AG09319 (cell line): ENCODE measurements at places on chromosomes 6 and 20.

DNA sequence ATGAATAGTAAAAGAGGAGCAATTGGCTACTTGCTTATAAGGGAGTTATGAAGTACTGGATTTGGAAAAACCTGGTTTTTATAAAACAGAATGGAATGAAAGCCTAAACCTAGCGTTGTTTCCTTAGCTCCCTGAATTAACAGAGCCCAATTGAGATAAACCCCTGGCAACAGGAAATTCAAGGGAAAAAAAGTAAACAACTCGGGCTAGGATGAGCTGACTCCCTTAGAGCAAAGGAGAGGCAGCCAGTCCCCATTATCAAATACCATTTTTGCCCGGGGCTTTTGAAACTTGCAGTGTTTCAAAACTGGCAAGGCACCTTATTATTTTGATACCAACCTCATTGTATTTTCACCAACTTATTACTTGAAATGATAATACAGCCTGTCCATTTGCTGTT lies 587.5 kb downstream of the CD109 start:
- DNase-seq: no peak

GRCh38 chr6:154615483-154616025 lies 105.1 kb upstream of the CNKSR3 start:
- no peak for DNase-seq

- no peak for DNase-seq
These were observed 8.0 kb downstream of the DNPH1 start for GRCh38 chr6:43221046-43221972.

DNA sequence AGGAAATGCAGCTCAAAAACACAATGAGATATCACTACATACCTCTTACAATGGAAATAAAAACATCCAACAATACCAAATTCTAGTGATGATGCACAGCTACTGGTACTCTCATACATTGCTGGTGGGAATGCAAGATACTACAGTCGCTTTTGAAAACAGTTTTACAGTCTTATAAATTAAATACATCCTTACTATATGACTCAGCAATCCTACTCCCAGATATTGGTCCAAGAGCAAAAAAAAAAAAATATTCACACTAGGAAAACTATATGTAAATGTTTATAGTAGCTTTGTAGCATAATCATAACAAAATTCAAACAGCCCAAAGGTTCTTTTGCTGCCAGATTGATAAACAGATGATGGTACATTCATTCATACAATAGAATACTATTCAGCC lies 217.4 kb upstream of the FAM83B start:
- no peak for DNase-seq

DNA sequence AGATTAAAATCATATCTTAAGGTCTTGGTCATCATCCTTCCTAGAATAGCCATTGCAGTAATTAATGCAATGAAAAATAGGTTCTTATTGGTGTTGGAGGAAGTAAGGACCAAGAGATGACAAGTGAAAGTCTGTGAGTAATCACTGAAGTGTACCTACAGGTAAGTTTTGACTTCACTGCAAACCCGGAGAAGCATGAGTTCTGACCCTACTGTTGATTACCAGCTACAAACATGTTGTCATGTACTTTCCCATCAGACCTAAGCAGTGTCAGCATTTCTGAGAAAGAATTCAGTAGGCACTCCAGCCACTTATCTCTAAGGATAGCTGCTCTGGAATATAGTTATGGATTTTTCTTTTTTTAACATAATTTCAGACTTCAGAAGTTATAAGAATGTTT lies 280.9 kb downstream of the ZFAND3 start:
- no peak for DNase-seq

- DNase-seq: peak; percentile 37
These were observed 368.9 kb downstream of the LAMA2 start for GRCh38 chr6:129251669-129252376.

- no peak for DNase-seq
These were observed 267.6 kb upstream of the TSHZ2 start for GRCh38 chr20:52704553-52704952.

- DNase-seq: no peak
These were observed 6.9 kb upstream of the HELZ2 start for GRCh38 chr20:63580796-63581461.

DNA sequence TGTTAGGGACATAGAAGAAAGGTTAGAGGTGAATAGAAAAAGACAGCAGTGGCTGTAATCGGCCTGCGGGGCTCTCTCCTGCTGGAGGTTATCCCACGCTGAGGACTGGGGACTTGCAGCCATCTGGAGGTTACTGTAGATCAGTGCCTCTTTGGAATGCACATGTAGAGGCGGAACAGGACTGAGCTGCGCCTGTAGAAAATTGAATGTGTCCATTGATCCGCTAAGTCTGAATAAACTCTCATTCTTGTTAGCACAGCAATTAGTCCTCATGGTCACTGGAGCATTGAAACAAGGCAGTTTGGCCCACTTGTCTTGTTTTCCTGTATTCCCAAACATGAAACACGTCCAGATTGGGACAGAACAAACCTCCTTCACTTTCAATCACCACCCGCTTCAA lies 46.3 kb upstream of the F13A1 start:
- DNase-seq: no peak

DNA sequence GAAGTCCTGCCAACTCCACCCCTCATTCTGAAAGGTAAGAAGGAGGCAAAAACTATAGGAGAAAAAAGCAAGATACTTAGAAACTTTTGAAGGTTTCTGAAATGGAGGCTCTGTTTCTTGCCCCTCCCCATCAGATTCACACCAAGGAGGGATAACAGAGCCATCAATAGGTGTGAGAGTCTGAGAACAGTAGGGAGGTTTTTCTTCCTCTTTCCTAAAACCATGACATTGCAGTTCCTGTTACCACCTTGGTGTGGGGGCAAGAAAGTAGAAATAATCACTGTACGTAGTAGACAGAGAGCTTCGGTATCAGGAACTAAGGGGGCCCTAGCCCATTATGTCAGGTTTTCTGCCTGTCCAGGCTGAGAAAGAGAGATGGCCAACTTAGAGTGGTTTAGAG lies 333.3 kb upstream of the SYNCRIP start:
- no peak for DNase-seq

DNA sequence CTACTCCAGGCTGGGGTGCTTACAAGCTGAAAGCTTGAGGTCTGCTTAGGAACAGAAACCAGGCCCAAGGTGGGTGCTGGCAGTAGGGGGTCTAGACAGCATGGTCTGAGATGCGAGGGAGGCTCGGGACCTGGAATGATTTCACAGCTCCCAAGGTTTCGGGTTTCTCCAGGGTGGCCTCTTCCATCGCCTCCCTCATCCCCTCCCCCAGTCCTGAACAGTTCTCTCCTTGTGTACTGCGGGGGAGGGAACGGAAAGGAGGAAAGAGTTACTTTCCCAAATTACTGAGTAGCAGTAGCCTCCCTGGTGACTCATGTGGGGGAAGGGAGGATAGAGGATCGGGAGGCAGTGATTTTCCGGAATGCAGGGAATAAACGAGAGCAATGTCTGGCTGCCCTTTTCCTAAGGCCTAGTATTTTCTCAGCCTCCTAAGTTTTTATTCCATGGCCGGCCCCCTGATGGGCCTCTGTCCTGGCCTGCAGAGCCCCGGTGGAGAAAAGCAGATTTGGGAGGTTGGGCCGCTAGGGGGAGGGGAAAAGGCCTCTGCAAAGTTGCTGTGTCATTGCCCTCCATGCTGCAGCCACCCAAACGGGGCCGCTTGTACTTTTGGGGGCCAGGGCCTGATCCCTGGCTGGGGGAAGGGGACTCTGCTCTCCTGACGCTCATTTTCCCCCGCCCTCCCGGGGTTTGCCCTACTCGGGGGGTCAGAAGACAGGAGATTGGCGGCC lies 1.5 kb downstream of the BRD2 start:
- peak; percentile 94 for DNase-seq

DNA sequence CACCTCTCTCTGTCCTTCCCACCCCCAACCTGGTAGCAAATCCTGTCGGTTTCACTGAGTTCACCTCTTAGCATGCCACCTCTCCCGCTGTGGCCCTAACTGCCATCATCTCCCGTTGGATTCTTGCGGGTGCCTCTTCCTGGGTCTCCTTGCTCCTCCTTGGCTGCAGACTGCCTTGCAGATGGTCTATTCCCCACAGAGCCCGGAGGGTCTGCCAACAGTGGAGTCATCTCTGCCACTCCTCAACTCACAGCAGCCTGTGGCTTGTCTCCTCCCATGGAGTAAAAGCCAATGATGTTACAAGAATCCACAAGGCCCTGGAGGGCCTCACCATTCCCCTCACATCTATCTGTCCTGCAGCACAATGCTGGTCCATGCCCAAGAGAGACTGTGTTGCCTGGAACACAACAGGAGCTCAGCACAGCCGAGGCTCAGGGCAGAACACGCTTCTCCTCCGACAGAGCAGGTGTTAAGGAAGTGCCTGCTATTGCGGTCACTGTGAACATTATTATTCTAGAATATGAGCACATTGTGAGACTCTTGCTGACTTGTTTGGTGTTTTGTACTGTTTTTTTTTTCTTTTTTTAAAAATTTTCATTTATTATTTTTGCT lies 241.8 kb upstream of the SULF2 start:
- no peak for DNase-seq

GRCh38 chr6:108118359-108118724 lies 43.8 kb upstream of the OSTM1 start:
- DNase-seq: no peak

- no peak for DNase-seq
These were observed 497.9 kb upstream of the JARID2 start for GRCh38 chr6:14747881-14748520.

DNA sequence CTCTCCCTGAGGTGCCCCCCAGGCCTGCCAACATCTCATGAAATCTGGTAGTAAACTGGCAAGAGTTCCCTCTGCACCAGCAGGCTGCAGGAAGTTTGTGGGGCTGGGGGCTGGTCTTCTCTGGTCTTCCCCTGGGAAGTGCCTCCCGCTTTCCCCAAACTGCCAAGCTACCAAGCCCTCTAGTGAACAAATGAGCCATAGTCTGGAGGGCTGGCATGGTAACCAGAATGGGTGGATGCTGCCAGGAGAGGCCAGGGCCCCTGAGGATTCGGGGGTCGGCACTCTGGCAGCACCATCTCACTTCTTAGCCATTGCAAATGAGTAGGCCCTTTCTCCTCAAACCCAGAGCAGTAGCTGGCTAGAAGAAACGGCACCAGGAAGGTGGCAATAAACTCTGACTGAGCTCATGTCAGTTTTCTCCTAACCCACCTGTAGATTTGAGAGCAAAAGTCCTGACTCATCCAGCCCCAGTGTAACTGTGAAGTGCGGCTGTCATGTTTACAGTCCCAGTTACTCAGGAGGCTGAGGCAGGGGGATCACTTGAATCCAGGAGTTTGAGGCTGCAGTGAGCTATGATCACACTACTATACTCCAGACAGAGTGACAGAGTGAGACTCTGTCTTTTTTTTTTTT lies 35.9 kb downstream of the ZC3H12D start:
- no peak for DNase-seq

GRCh38 chr6:1063671-1064355 lies 248.1 kb upstream of the FOXQ1 start:
- DNase-seq: no peak

GRCh38 chr6:71889366-71889765 lies 3.0 kb downstream of the RIMS1 start:
- DNase-seq: no peak

DNA sequence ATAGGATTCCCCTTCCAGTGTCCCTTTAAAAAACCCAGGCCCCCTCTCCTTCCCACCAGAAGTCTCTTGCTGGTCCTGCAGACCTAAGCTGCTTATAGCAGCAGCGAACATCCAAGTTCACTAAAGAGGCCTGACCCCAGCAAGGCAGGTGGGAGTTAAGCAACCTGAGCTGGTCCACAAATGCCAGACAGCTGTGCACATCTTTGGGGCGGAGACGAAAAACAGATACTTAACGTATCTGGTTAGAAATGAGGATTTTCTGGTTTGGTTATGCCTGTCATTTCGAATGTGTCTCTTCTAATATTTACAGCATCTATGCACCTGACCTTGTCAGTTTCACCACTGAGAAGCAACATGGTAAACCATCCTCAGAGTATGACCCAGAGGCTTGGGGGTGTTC lies 87.8 kb downstream of the SLC2A10 start:
- DNase-seq: no peak

- no peak for DNase-seq
These were observed 89.2 kb upstream of the BACH2 start for GRCh38 chr6:90385759-90386313.

GRCh38 chr20:39133201-39133600 lies 171.1 kb downstream of the DHX35 start:
- DNase-seq: no peak

DNA sequence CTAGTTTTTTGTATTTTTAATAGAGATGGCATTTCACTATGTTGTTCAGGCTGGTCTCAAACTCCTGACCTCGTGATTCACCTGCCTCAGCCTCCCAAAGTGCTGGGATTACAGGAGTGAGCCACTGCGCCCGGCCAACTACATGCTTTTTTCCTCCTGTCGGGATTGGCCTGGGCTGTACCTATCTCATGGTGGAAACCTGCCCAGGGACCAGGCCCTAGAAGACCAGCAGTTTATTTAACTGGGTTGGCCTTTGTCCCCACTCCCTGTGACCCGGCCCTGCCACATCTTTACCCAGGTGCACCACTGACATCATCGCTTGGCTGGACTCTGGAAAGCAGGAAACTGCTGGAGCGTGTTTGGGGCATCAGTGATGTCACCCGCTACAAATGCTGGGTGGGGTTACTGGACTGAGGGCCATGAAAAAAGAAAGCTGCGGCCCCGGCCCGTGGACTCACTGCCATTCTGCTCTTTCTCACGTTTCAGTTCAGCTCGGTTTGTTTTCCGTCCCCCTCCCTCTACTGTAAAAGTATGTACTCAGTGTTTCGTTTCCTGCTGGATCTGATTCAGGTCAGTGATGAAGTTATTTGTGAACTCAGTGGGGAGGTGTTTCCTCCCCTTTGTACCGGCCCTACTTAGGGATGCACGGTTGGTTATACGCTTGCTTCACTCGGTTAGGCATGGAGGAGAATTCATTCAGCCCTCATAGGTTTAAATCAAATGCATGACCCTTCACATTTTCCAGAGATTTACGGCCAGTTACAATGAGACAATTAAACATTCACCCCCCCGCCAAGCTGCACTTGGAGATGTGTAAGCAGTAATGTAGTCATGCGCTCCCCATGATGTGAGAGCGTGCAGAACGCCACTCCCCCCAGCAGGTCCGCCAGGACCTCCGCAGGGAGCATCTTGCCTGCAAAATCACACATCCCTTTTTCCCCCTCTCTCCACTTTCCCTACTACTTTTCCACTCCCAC lies 179.3 kb downstream of the MTHFD1L start:
- DNase-seq: peak; percentile 70

- peak; percentile 39 for DNase-seq
These were observed at the start of gene FBXL4 for GRCh38 chr6:98947411-98948292. Gene FBXL4, minus strand, starts transcription at chr6:98947946. Its CDS starts 20,958 bp downstream, at chr6:98926988.

GRCh38 chr6:111941686-111942330 lies 68.6 kb upstream of the FYN start:
- DNase-seq: no peak
